Natural killer cell (primary cell): ENCODE measurements at places on chromosomes 16 and 17. TPM values are rescaled to one million over a fixed set of nuclear protein-coding genes. Genes with fewer than 3 reads are reported as not detected.

GRCh38 chr17:42484304-42484703 is 25.6 kb downstream of the ATP6V0A1 start:
- DNase-seq = peak; percentile 94

KRTAP1-5 gene
- total RNA-seq = not detected

GRCh38 chr17:79315358-79316105 is 240.9 kb downstream of the ENGASE start:
- no peak for DNase-seq

TRAPPC1 gene
- total RNA-seq = 144 TPM

DNA sequence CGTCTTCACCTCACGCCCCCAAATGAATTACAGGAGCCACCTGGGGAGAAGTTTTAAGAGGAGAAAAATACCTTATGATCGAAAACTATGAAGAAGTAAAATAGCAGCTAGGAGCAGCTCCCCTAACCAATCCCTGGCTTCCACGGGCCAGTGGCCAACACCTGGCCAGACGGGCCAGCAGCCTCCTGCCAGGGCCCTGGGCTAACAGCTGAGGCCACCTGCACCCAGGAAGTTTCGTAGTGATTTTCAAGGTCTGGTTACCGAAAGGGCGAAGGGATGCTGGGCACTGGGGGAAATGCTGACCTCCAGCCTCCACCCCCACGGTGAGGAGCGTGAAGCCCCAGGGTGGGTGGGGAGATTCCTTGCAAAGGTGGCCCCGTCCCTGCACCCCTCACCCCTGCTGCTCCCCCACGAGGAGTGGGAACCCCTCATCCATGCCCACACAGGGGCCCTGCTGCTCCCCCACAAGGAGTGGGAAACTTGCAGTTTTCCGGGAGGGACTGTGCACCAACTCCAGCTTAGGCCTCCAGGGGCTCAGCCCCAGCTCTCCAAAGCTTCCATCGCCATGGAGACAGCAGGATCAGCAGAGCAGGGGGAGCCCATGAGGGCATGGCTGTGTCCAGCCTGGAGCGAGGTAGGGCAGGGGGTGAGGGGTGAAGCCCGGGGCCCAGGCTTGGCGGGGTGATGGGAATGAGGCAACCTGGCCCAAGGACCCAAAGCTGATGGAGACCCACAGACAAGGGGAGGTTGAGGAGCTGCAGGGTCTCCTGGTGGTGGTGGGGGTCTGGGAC is 31.9 kb upstream of the ACSF3 start:
- DNase-seq = no peak

GRCh38 chr16:87880117-87880696 is 10.9 kb upstream of the SLC7A5 start:
- DNase-seq = no peak

TRPV2 gene
- 147 TPM for total RNA-seq

TTYH2 gene
- 4.3 TPM for total RNA-seq

ALOX12B gene
- total RNA-seq = 0.58 TPM

CCDC200 gene
- total RNA-seq = 1.5 TPM

- peak; percentile 93 for DNase-seq
These were observed at the start of gene GIT1 for GRCh38 chr17:29589524-29590410. Gene GIT1, minus strand, starts transcription at chr17:29589648. Its CDS starts 270 bp downstream, at chr17:29589378.
